ENCODE measurements at places on chromosomes 3 and 15.

DNA sequence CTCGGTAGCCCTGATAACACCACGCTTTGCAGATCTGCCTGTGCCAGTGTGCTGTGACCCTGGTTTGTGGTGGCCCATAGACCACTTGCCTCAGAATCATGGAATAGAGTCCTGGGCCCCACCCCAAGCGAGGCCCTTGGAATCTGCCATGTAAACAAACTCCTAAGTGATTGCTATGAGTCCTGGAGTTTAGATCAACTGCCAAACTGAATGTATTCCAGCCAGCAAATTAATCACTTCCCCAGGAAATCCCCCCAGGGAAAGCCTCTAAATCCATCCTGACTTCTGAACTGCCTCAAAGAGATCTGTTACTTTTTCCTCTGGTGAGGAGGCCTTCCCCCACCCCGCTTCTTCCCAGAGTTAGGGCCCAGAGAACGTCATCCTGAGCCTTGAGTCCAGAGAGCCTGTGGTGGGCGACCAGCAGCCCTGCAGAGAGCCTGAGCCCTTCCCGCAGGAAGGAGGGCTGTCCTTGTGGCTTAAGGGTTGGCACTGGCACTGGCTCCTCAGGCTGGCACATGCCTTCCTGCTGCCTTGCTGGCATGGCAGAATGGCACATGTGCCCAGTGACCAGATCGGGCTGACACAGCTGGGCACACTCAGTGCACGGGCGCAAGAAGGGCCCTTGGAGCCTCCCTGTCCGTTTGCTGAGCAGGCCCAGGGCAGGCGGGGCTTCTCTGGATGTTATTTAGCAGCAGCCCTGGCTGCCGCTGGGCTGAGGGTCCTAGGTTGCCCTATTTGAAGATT lies 50.6 kb upstream of the PLXNA1 start:
- DNase-seq, result no peak

DNA sequence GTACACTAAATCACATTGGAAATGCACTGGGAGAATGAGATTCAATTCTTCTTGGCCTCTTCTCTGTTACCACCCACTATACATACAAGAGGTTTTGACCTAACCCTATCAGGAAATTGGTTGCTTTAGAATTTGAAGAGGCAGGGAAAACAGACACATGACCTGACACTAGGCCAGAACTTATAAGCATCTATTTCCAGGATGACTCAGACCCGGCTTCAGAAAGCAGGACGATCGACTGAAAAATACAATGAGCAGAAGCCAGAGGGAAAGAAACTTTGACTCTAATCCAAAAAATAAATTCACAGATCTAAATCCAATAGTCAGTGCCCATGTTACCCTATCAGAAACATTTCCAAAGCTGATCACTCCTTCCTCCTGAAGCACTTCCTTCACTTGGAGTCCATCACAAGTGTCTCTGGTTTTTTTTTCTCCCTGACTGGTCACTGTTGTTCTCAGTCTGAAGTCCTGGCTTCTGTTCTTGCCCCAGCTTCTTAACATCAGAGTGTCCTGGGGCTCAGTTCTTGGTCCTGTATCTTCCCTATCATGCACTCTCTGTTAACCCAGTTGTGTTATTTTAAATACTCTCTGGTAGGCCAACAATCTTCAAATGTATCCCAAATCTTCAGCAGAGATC lies 133.6 kb downstream of the P2RY1 start:
- DNase-seq, result no peak

- DNase-seq, result no peak
Observed at GRCh38 chr3:190301591-190301990, 20.7 kb downstream of the CLDN1 start.

GRCh38 chr3:64900156-64900555 lies 212.4 kb upstream of the ADAMTS9 start:
- no peak for DNase-seq

Data from retina (tissue), 1 donor.